Pulmonary artery endothelial cell (primary cell): ENCODE measurements at places on chromosomes 7 and 10. TPM values are rescaled to one million over a fixed set of nuclear protein-coding genes. Genes with fewer than 3 reads are reported as not detected.

The NPC1L1 gene
- total RNA-seq = not detected in 2 replicates

The NODAL gene
- total RNA-seq = not detected in 2 replicates

The C10orf67 gene
- total RNA-seq = not detected in 2 replicates

The SAP25 gene
- 0.11 TPM in 1 of 2 replicates, not detected in the other for total RNA-seq

The CCDC172 gene
- not detected in 2 replicates for total RNA-seq

The PDE6C gene
- total RNA-seq = not detected in 2 replicates

The FKBP6 gene
- not detected in 2 replicates for total RNA-seq

The CRTAC1 gene
- total RNA-seq = 2.5 and 4.9 TPM in 2 replicates

The ACTL6B gene
- total RNA-seq = not detected in 2 replicates

The TSPAN33 gene
- total RNA-seq = 0.07 and 0.28 TPM in 2 replicates

The BEND7 gene
- 13.9 and 16.5 TPM in 2 replicates for total RNA-seq

The FANK1 gene
- 0.95 and 1.4 TPM in 2 replicates for total RNA-seq

The SLC26A5 gene
- not detected in 2 replicates for total RNA-seq

The NEURL1 gene
- total RNA-seq = 0.11 and 0.20 TPM in 2 replicates

The AGAP4 gene
- total RNA-seq = 2.9 and 3.1 TPM in 2 replicates

The OAT gene
- 145 and 147 TPM in 2 replicates for total RNA-seq

The CUZD1 gene
- total RNA-seq = 0.99 and 1.1 TPM in 2 replicates

The CYP26C1 gene
- 0.33 and 0.56 TPM in 2 replicates for total RNA-seq

The PALD1 gene
- total RNA-seq = 53.7 and 90.4 TPM in 2 replicates
